ENCODE measurements at places on chromosomes 4 and X.

GRCh38 chrX:115952417-115953092, 218.0 kb upstream of the AGTR2 start:
- no peak for DNase-seq

DNA sequence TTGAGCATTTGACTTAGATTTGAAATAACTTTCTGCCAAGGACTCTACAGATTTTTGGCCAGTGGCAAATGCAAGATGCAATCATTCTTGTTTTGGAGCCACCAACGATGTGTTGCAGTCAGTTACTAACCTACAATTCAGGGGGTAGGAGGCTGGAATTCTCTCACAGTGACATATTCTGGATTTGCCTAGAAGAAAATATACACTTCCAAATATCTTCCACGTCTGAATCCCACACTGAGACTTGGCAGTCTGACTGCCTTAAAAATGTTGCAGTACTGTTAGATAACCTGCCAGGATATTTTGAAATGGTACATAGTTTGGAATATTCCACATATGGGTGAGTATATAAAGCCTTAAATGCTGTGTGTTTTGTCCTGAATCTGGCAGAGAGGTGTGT, 27.6 kb upstream of the AGTR2 start:
- DNase-seq: no peak

DNA sequence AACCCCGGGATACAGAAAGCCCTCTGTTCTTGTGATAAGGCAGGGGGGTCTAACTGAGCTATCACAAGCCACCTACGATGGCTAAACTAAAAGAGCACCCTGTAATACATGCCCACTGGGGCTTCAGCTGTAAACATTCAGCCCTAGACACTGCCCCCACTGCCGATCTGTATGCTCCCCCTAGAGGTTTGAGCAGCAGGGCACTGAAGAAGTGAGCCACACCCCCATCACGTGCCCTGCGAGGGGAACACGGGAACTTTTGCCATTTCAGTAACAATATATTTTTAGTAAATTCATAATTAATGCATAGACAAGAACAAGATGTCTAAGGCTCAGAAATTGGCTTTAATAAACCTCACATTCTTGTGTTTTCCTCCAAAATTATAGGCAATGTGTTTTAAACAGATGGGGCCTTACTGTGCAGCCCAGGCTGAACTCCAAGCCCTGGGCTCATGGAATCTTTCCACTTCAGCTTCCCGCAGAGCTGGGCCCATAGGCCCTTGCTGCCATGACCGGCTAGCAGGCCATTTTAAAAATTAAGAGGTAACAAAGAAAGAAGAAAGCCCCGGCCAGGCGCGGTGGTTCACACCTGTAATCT, 235.3 kb upstream of the SFRP2 start:
- DNase-seq: no peak

- DNase-seq: no peak
Observed at GRCh38 chr4:36255577-36255976, 11.3 kb upstream of the ARAP2 start.

DNA sequence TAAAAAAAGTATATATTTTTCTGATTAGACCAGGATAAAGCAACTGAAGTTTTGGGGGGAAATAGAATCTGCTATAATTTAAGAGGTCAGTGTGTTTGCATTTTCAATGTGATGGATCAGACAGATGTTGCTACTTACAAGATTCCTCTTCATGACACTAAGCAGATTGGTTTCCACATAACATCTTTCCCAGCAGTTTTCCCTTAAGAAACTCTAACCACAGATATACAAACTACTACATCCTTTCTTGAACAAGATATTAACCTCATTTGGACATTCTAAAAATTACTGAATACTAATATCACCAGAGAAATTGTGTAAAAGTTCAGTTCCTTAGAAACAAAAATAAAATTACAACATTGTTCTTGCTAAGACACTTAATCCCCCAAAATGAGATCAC, 106.7 kb upstream of the GUCY1A1 start:
- no peak for DNase-seq

Data from glutamatergic neuron (in vitro differentiated cells).